ENCODE measurements at places on chromosomes 11 and 22.

DNA sequence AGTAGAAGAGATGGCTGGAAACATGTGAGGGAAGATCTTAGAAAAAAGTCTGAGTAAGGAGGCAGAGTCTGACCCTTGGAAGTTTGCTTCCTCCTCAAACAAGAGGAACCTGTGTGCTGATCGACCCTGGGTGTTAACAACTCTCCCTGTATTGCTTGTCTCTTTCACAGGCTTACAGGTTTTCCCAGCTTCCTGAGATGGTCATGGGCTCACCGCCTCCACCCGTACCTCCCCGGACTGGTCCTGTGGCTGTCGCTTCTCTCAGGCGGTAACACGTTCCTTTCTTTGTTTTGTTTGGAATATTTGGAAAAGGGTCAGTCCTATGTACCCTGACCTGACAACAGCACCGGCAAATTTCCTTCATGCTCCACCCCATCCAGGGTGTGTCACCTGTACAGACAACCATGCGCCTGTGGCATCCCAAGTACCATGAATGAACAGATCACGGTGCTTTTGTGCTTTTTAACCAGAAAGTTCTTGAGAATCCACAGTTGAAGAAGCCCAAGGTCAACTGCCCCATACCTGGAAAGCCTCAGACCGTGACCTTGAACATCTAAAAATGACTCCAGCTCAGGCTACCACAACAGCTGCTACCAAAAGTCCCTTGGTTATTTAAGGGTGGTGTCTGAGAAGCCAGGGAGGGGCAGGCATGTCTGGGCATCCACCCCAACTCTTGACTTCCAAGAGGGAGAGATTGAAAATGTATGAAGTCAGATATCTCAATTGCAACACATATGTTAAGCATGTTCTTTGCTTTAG is 44.6 kb downstream of the C11orf91 start:
- no peak for DNase-seq

- DNase-seq = no peak
Measured at GRCh38 chr11:61850687-61851086, 22.6 kb downstream of the FADS2 start.

DNA sequence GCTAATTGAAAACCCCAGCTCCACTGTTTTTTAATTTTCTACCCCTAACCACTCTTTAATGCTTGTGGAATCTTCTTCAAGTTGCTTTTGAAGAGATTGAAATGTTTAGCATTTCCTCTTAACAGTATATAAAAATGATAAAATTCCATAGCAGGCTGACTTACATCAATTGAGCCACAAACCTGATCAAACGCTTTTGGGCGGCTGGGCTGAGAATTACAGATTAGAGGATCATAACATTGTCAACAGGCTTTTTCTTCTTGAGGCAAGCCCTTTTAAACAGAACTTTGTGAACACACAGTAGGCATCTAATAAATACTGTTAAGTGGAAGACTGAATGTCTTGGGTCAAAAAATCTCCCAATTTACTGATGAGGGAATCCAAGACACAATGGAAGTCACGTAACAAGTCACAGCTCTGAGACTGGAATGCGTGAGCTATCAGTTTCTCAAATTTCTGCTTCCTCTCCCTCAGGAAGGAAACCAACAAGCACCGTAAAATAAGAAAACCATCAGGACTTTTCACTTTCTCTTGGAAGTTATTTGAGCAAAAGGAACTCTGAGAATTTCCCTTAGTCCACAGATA is 50.0 kb upstream of the CCDC89 start:
- DNase-seq = peak; percentile 17

DNA sequence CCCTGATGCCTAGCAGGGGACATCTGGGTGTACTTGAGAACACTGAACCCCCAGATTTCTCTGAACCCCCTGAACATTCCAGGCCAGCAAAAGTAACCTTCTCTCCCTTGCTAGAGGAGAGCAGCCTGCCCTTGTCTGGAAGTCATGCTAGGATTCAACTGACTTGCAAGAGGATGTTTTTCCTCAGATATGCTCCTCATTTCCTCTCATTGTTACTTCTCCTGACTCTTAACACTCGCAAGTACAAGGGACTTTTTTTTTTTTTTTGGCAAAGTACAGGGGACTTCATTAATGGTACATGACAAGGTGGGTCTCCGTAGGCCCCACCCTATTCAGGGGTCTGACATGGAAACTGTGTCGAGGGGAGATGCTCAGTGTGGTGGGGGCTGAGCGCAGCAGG is 6.3 kb upstream of the MCHR1 start:
- DNase-seq = no peak

DNA sequence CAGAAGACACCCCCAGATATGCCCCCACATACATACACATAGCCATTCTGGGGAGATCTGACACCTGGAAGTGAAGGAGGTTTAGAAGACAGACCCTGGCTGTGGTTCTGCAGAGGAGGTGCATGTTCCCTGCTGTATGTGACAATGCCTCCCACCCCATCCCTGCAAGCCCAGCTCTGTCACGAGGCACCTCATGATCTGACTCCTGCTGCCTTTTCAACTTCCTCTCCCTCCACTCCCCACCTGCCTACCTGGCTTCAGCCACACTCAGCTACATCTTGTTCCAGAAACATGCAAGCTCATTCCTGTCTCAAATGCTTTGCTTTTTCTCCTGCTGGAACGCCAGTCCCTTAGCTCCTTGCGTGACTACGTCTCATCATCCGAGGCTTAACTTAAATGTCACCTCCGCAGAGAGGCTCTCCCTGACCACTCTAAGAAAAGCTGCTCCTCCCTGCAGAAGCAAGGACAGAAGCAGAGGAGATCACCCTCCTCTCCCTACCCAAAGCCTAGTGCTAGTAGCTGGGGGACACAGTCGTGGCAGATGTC is 114.5 kb downstream of the FEZ1 start:
- no peak for DNase-seq

DNA sequence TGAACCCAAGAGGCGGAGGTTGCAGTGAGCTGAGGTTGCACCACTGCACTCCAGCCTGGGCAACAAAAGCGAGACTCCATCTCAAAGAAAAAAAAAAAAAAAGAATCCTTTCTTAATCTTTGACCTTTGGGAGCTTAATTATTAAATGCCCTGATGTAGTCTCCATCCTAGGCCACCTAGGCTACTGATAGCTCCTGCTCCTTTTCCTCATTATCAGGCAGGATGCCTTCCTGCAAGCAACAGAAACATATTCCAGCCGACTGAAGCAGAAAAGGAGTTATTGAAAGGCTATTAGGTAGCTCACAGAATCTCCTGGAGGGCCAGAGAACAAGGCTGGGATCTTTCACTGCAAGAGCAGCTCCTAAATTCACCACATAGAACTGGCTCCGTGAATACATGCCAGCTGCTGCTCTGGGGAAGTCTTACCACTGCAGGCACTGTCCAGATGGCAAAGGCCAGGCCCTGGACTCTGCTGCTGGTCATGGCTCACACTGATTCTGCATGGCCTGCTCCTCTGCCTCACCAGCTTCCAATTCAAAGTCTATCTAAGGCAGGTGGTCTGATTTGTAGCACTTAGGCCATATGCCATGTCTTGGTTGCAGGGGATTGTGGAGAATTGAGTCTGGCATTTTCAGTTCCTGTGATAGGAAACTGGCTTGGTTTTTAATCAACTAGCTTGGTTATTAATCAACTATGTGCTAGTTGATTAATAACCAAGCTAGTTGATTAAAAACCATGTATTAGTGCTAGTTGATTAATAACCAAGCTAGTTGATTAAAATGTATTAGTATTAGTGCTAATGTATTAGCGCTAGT is 26.0 kb upstream of the POLD3 start:
- DNase-seq = no peak

- no peak for DNase-seq
Measured at GRCh38 chr11:103798446-103798845, 238.0 kb upstream of the DDI1 start.

- no peak for DNase-seq
Measured at GRCh38 chr22:44608597-44609399, 93.2 kb upstream of the PRR5 start.

- no peak for DNase-seq
Measured at GRCh38 chr11:30314625-30315024, 8.3 kb upstream of the ARL14EP start.

GRCh38 chr11:104000798-104001197 is 35.6 kb upstream of the DDI1 start:
- DNase-seq = no peak

DNA sequence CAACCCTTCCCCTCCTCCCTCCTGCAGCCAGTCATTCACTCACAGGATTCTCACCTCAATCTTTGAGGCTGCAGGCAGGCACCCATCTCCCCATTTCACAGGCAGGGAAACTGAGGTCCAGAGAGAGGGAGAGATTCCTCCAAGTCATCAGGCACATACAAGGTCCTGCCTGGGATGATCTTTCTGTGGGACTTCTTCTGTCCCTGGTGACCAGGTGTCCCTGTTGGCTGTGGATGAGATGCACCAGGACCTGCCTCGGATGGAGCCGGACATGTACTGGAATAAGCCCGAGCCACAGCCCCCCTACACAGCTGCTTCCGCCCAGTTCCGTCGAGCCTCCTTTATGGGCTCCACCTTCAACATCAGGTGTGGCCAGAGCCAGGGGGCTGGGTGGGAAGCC is 7.8 kb downstream of the FTH1 start:
- no peak for DNase-seq

- peak; percentile 57 for DNase-seq
Measured at GRCh38 chr11:60950933-60951605, 907 bp downstream of the SLC15A3 start.

GRCh38 chr11:83272627-83273026 is 13.5 kb downstream of the CCDC90B start:
- DNase-seq = no peak

DNA sequence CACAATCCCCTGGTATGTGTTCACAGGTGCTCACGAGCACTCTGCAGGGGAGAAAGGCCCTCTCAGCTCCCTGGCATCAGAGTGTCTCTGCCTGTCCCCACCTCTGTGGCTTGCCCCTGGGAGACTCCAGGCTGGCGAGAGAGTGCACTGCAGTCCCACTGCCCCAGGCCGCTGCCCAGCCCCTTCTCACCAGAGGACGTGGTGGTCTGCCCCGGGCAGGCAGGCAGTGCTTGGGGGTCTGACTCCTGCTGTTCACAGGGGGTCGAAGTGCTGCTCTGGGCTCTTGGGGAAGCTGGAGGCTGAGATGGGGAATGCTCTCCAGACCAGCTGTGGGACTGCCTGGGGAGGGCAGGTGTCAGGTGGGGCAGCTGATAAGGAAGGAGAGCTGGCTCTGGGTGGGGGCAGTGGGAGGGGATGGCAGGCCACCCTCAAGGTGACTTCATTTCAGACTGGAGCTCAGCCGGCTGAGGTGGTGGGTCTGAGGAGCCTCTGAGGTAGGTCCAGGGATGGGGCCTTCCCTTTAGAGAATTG is 151.0 kb upstream of the B3GAT1 start:
- DNase-seq = no peak

- DNase-seq = no peak
Measured at GRCh38 chr11:59617876-59618275, 2.3 kb upstream of the OSBP start.

GRCh38 chr11:79762279-79762921 is 321.6 kb upstream of the TENM4 start:
- DNase-seq = peak; percentile 15

GRCh38 chr11:119099711-119100110 is 1.9 kb downstream of the DPAGT1 start:
- no peak for DNase-seq

GRCh38 chr22:37230673-37231405 is 13.2 kb downstream of the RAC2 start:
- DNase-seq = no peak

- no peak for DNase-seq
Measured at GRCh38 chr11:113329725-113330124, 15.3 kb downstream of the TTC12 start.

DNA sequence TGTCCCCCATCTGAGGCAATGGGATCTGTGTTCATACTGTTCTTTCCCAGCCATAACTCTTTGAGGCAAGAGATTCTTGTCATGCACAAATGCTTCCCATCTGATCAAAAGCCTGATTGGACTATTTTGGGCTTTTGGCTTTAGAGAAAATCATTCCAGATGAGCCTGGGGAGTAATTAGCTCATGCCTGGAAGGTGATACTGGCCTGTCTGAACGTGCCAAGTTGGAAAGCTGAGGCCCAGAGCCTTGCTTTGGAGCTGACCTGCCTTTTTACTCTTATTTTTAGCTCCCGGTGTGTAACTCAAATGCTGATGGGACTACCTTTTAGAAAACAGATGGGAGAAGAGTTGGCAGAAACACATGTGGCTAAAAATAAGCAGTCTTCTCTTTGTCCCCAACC is 105.0 kb downstream of the DBX1 start:
- DNase-seq = no peak

DNA sequence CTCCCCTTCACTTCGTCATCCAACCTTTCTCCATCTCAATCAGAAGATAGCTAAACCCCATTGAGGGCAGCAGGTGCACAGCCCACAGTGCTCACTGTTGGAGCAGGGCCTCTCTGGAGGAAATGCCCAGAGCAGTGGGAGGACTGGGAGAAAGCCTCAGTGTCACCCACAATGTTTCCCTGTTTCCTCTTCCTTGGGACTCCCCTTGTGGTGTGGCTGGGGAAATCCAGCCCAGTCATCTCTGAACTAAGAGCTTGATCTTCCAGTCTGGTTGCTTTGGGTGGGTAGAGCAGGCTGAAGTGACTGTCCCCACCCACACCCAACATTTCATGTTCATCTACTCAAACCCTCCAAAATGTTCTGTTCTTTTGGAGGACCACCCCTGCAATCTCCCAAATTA is 29.8 kb upstream of the EED start:
- no peak for DNase-seq

- no peak for DNase-seq
Measured at GRCh38 chr11:107931206-107931605, 3.0 kb downstream of the RAB39A start.

- no peak for DNase-seq
Measured at GRCh38 chr22:38735465-38736256, 20.1 kb downstream of the SUN2 start.

DNA sequence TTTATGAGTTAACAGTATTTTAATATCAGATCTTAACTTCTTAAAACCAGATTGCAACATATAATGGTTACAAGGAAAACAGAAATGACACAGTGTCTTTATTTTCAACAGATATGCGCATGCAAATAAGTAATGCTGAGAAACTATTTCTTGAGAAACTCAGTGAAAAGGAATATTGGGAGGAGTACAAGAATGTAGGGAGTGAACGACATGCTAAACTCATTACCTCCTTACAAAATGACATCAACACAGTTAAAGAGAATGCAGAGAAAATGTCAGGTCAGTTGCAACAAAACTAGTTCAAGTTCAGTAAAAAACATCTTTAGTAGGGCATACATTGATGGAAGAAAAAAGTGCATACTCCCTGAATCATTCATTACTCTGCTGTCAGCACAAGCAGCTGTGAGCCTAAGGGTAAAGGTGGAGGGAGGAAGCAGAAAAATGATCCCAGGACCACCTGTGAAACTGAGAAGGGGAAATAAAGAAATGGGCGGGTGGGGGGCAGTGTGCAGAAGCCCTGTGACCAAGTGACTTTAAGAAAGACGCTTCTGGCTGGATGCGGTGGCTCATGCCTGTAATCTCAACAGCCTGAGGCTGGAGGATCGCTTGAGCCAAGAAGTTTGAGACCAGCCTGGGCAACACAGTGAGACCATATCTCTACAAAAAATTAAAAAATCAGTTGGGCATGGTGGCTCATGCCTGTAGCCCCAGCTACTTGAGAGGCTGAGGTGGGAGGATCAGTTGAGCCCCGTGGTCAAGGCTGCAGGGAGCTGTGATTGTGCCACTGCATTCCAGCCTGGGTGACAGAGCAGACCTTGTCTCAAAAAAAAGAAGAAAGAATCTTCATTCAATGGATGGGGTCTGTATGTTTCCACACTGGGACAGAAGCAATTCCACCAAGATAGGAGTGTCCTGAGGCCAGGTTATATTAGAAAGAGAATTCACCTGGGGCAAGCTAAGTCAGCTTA is 31.2 kb downstream of the CCDC83 start:
- DNase-seq = no peak

- no peak for DNase-seq
Measured at GRCh38 chr11:9069256-9069655, 22.1 kb downstream of the SCUBE2 start.

All from neural progenitor cell (in vitro differentiated cells).